Peyer's patch (tissue), 4 donors: ENCODE measurements at places on chromosomes 2 and 18. TPM values are rescaled to one million over a fixed set of nuclear protein-coding genes. Genes with fewer than 3 reads are reported as not detected.

The RTKN gene
- total RNA-seq: 53.1 TPM

- H3K4me3 ChIP-seq: peak overlapping the region; percentile 57
- no peak overlapping the region for H3K27ac ChIP-seq
- H3K36me3 ChIP-seq: no peaks in the 10 kb centered on the region
- no peaks in the 10 kb centered on the region for H3K27me3 ChIP-seq
- no peaks in the 10 kb centered on the region for H3K4me1 ChIP-seq
Observed at GRCh38 chr2:71277536-71278103, 50.7 kb upstream of the PAIP2B start.

GRCh38 chr2:121072784-121073183, 212.2 kb downstream of the TFCP2L1 start:
- no peak overlapping the region for H3K27ac ChIP-seq
- DNase-seq: no peak
- peaks cover 4% of the 10 kb centered on the region for H3K4me1 ChIP-seq
- H3K27me3 ChIP-seq: no peaks in the 10 kb centered on the region
- H3K36me3 ChIP-seq: no peaks in the 10 kb centered on the region

DNA sequence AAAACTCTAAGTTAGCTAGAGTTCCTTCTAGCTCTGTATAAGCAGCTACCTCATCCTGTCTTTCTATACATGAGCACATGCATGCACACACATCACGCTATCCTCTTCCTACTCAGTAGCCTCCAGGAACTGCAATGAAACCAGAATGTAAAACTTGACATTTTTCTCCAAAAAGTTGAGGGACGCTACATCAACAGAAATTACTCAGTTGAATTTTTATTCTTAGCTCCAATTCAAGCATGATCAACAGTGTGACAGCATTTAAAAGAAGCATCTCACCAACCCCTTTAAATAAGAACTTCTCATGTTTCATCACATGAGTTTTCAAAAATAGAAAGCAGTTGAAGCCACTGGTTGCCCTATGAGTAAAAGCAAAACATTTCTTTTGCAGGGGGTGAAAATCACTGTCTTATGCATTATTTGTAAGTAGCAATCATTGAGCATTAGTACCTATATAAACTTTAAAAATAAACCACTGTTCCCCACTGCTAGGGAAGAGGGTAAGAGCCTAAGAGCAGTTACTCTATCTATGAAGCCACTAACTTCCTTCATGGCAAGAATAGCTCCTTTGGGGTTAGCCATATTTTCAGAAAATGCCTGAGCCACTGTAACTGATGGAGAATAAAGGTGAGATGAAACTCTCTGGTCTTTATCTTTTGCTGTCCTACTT, 77.9 kb upstream of the ARL5A start:
- H3K4me1 ChIP-seq: no peaks in the 10 kb centered on the region
- no peak for DNase-seq
- no peak overlapping the region for H3K4me3 ChIP-seq

DNA sequence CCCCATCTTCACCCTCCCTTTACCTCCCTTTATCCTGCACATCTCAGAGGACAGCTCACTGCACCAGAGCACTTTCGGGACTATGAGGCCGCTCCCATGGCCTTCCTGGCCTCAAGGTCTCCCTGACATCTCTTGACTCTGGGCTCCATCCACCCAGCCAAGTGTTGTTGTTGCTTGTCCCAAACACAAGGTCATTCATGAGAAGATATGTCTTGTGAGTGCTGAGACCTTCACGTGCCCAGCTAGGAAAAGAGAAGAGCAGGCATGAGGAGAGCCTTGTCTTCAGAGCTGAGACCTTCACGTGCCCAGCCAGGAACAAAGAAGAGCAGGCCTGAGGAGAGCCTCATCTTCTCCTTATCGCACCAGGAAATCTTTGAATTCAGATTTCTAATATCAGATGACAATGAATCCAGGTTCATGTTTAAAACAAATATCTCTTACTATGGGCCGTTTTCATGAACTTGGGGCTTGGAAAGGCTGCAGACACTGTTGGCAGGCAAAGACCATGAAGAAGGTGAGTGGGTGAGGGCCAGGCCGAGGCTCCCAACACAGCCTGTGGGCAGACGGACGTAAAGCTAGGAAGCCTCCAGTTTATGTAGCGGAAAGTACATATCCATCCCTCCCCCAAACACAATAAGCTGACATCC, 256.1 kb downstream of the NDUFA10 start:
- no peaks in the 10 kb centered on the region for H3K4me1 ChIP-seq
- no peak for DNase-seq
- H3K36me3 ChIP-seq: no peaks in the 10 kb centered on the region
- H3K4me3 ChIP-seq: no peak overlapping the region
- no peaks in the 10 kb centered on the region for H3K27me3 ChIP-seq

The PAX8 gene
- 10.5 TPM for total RNA-seq

DNA sequence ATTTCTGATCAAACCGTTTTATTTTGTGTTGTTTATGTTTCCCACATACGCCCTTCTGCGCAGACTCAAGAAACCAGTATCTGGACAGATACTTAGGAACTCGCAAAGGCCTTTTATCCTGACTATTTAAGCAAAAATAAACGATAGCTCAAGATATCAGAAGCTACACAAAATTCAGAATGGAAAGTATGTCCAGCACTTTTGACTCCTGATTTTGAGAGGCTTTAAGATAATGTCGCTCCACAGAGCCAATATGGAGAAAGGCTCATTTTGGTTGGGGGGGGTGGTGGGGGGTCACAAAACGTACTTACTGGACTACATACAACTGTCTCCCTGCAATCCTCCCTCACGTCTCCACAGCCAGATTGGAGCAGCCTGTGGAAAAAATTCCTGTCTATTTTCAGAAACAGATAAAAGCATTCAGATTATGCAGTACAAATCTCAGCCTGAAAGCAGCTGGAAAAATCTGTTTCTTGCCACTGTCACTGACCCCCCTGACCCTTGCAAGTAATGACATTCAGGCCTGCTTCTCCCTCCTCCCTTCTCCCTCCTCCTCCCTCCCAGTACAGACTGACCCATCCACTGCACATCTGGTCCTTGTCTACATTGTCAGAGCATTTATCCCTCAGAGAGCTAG, 34.9 kb upstream of the LCLAT1 start:
- H3K27me3 ChIP-seq: no peaks in the 10 kb centered on the region
- no peak overlapping the region for H3K27ac ChIP-seq

DNA sequence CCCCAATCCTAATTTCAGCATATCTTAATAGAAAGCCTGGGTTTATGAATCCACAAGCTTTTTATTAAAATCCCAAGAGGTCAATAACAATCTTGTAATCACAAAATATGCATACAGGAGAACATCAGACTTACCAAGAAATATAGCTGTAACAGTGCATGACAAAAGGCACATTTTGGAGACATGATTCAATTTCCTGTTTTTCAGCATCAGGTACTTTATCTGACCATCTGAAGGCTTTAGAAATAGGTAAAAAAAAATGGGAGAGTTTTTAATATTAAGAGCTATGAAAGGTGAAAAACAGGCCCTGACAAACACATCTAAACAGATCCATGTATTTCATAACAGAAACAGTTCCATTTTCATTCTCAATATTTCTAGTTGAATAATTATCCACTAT, 89.9 kb upstream of the EFEMP1 start:
- H3K36me3 ChIP-seq: no peaks in the 10 kb centered on the region

The LYPD6 gene
- 2.1 TPM for total RNA-seq

DNA sequence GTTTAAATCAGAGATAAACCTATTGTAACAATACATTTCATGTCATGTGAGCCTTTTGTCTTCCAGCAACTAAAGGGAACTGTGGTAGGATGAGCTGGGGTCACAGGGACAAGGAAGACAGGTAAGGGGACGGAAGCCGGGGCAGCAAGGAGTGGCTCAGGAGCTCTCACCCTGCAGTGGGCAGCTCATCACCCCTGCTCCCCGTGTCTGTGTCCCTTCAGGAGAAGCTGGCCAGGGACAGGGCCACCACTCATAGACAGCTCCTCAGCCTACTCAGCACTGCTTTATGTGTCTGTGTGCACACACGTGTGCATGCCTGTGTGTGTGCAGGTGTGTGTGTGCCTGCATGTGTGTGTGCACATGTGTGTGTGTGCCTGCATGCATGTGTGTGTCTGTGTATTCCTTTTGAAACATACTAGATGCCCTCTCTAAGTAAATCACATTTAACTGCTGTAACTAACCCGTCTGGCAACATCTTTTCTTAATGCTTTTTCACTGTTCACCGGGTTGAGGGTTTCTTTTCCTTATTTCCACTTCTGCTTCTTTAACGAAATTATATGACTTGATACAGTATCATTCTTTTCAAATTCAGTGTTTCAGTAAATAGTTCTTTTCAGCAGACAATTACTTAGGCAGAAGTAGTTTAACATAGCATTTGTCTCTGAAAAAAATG, 44.2 kb downstream of the LRRFIP1 start:
- H3K36me3 ChIP-seq: no peaks in the 10 kb centered on the region
- H3K4me1 ChIP-seq: peaks cover 4% of the 10 kb centered on the region
- no peak overlapping the region for H3K27ac ChIP-seq
- peak; percentile 42 for DNase-seq

The AOX1 gene
- 31.0 TPM for total RNA-seq

DNA sequence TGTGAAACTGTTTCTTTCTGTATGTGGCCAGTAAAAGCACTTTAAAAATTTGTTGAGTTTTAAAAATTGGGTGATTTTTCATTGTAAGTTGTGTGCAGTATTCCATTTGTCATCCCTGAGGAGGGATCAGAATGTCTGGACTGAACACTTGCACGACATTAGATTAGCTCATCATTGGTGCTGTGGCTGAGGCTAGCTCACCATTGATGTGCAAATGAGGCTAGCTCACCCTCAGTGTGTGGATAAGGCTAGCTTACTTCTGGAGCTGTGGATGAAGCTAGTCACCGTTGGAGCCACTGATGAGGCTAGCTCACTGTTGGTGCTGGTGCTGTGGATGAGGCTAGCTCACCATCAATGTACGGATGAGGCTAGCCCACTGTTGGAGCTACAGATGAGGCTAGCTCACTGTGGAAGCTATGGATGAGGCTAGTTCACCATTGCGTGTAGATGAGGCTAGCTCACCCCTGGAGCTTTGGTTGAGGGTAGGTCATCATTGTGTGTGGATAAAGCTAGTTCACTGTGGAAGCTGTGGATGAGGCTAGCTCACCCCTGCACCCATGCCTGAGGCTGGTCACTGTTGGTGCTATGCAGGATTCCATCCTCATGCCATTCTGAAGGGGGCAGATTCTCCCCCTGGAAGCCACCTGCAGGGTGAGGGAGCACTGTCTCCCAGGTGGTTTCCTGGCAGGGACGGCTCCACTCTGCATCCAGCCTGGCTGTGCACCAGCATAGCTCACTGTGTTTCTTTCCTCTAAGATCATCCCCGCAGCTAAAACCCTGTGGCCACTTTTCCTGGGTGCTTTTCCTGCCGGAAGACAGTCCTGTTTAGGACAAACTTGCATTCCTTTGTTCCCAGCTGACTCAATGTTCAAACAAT, 101.1 kb downstream of the TWIST2 start:
- no peaks in the 10 kb centered on the region for H3K27me3 ChIP-seq
- no peak for DNase-seq
- no peak overlapping the region for H3K4me3 ChIP-seq
- no peak overlapping the region for H3K27ac ChIP-seq
- H3K36me3 ChIP-seq: no peaks in the 10 kb centered on the region
